Amygdala (tissue), 56 donors: ENCODE measurements at places on chromosomes 2 and 18.

DNA sequence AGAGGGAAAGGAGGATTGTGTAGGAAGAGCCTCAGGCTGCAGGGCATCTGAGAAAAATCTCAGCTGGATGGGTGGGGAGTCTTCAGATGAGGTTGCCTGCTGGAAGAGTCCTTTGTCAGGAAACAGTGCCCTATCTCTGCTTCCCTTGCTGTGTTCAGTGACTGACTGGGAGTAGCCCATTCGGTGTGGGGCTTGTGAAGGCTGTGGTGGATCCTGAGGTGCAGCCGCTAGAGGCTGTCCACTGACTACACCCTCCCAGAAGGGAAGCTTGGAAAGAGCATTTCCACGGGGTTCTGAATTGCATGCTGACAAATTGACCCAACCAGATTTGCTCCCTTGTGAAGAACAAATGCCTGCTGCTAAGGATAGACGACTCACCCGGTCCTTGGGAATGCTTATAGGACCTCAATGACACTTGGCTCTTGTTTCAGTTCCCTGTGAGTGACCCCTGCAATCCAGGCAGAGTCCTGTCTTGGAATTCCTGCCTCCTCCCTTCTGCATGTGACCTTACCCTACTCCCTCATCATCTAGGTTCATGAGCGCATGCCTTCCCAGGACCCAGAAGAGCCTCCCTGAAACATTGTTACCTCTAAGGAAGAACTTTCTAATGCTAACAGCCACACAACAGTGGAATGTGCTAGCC, 109.7 kb upstream of the FAM136A start:
- DNase-seq = no peak

DNA sequence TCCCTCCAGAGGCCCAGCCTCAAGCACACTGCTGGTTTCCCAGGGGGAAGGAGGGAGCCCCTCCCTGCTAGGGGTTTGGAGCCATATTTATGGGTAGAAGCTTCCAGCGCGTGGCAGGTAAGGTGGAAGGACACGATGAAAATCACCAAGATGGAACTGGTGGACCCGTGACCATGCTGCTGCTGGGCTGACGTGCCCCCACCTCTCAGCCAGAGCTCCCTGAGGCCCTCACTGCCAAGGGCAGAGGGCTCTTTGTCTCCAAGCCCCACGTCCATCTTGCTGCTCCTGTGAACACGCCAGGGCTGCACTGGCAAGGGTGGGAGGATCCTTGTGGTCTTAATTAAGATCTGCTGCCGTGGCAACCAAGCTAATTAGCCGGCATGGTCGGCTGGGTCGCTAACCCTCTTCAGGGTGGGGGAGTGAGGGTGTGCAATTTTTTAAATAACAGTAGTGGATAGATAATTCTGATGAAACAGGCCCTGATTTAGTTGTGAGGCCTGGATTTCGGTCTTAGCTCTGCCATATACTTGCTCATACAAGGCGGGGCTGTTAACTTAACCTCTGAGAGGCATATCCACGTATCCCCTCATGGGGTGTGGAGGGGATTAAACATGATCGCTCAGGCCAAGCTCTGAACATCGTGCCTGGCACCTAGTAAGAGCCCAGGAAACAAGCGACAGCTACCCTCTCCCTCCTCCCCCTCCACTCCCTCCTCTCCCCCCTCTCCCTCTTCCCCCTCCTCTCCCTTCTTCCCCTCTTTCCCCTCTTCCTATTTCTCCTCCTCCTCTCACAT, 232.8 kb downstream of the CELF4 start:
- DNase-seq = no peak

DNA sequence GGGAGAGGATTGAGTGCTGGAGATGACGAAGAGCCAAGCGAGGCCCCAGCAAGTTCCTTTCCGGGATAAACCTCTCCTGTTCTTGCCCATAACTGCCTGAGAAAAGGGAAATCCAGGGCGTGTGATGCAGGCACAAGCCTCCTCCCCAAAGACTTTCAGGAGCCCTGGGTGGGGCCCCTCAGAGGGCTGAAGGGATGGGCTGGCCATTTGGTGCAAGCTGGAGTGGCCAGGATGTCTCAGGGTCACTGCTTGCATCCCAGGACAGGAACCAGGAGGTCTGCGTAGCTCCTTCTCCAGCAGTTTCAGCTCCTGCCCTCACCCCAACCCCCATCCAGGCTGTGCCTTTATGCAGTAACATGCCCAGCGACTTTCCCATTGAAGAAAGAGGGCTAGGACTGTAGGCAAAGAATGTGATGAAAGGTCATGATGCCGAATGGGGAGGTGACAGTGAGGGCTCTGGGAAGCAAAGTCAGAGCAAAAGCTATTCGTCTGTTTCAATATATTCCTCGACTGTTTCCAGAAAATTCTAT, 80.2 kb downstream of the PXDN start:
- DNase-seq = no peak

DNA sequence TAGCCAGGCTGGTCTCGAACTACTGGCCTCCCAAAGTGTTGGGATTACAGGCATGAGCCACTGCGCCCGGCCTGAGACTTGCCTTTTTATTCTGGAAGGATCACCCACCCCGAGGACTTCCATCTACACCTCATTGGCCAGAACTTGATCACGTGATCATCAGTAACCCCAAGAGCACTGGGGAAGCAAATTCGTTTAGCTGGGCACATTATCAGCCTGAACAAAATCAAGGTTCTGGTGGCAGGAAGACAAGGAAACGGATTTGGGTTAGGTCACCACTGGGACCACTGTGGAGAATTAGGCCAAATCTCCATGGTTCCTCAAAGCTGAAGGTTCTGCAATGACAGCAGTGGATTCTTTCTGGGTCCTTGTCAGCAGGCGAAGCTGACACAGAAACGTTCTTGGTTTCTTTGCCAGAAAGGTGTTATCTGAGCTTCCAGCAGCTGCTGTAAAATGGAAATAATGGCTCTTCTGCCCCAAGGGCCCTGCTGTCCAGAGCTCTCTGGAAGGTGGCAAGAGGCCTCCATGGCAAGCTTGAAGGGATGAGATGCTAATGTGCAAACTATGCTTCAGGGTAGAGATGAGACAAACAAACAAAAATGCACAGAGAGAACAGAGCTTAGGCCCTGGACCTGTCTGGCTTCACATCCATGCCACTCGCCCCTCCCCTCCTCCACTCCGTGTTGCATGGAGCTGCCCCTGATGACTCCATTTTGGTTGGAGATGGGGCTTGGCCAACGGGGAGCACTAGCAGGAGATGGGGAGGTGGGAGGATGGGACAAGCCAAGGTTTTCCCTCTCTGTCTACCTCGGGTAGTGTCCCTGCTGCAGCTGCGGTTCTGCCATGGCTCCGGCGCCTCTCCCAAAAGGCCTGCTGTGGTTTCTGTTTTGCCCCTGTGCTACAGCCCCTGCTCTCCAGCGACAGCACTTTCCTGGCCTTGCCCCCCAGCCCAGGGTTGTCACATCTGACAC, 28.4 kb downstream of the TMEM177 start:
- no peak for DNase-seq

GRCh38 chr2:136128905-136129304, 11.0 kb upstream of the CXCR4 start:
- no peak for DNase-seq

GRCh38 chr2:220626603-220627002, 945.5 kb downstream of the EPHA4 start:
- no peak for DNase-seq

- no peak for DNase-seq
Measured at GRCh38 chr2:80238692-80239469, 65.7 kb downstream of the LRRTM1 start.

- DNase-seq = no peak
Measured at GRCh38 chr2:231942180-231942579, 16.0 kb upstream of the NPPC start.

DNA sequence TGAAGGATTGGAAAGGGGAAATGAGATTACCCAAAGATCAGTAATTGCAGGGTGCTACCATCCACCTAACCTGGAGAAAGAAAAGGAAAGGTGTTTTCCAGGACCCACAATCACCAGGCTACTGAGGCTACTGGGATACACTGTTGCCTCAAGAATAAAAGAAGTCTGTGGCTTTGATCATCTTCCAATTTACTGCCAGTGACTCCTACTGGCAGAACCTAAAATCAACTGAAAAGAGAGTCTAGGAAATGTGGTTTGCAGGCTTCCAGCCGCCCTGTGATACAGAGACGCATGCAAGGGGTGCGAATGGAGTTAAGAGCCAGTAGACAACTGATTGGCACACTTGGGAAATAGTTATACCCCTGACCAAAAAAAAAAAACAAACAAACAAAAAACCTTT, 16.6 kb upstream of the TTL start:
- DNase-seq = no peak

GRCh38 chr2:6793371-6793770, 72.3 kb downstream of the CMPK2 start:
- DNase-seq = no peak

DNA sequence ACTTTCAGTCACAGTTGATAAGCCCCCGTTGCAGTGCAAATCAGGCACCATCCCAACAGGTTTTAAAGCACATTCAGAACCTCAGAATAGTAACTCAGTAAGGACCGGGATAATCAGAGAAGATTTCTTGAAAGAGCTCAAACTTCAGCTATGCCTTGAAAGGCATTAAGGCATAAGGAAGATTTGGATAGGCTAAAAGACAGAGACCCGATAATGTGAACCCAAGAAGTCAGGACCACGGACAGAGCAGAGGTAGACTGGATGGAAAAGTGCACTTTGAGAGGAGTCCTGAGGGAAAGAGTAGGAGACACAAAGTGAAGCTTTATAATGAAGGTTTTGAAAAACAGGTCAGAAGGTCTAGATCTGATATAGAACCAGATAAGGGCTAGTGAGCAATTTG, 36.9 kb upstream of the KLF7 start:
- DNase-seq = no peak

- DNase-seq = no peak
Measured at GRCh38 chr18:53148123-53148522, 808.1 kb downstream of the DCC start.

DNA sequence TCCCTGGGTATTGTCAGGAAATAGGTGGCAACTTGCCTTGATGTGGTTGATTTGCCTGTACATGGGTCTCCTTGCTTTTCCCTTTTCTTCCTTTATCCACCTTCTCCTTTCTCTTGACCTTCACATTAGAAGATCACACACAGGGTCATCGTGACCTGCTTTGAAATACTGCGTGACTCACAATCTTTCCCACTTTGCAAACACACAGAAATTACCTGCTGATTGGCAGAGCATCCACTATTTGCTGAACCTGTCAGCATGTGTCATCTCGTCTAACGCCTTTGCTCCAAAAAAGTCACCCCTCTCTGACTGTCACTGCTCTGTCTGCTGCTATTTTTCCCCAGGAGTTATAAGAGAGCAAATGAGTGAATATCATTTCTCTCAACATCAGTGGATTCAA, 60.8 kb downstream of the MYO3B start:
- no peak for DNase-seq

DNA sequence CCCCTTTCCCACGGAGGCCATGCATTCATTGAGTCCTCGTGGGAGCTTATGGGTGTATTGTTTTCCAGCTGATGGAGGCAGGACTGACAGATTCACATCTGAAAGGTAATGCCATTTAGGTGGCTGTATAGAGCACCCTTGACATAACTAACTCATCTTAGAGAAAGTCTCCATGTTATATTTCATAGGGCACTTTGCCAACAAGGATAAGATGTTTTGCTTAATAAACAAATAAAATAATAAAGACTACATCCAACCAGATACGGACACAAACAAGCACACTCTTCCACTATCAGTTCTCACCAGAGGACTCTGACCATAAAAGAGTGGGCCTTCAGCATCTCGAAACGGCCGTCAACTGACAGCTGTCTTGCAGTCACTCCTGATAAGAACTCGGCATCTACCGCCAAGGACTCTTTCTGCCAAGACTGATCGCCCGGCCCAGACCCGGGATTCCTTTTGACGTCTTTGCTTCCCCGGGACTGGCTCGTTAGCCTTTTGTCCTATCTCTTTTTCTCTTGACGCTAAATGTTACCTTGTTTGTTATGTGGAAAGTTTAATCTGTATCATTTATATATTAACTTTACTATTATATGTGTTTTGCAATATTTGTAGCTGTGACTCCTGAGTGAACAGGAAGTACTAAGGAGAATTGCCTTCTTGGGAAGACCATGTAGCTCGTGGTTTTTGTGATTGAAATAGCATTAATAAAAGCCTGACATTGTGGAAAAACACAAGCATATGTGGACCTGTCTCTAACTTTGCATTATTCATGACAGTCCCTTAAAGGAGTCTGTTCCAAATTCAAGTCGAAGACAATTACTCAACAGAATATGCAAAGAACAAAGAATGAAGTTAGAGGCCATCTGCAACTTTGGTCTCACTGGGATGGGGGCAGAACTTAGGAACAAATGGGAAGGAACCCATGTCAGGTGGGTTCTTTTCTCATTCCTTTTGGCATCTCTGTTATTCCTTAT, 195.1 kb downstream of the LPIN1 start:
- no peak for DNase-seq

- no peak for DNase-seq
Measured at GRCh38 chr2:15940661-15941480, 521 bp downstream of the MYCN start.

GRCh38 chr2:29201979-29202378, 86.8 kb downstream of the CLIP4 start:
- no peak for DNase-seq

GRCh38 chr2:26195040-26195984, 22.4 kb downstream of the GAREM2 start:
- no peak for DNase-seq

- DNase-seq = no peak
Measured at GRCh38 chr2:153132418-153132817, 346.1 kb downstream of the RPRM start.

GRCh38 chr18:12750076-12750714, 47.4 kb downstream of the PSMG2 start:
- no peak for DNase-seq

GRCh38 chr2:234414596-234414995, 82.3 kb downstream of the ARL4C start:
- no peak for DNase-seq

- DNase-seq = no peak
Measured at GRCh38 chr2:8925411-8925810, 78.1 kb downstream of the MBOAT2 start.

DNA sequence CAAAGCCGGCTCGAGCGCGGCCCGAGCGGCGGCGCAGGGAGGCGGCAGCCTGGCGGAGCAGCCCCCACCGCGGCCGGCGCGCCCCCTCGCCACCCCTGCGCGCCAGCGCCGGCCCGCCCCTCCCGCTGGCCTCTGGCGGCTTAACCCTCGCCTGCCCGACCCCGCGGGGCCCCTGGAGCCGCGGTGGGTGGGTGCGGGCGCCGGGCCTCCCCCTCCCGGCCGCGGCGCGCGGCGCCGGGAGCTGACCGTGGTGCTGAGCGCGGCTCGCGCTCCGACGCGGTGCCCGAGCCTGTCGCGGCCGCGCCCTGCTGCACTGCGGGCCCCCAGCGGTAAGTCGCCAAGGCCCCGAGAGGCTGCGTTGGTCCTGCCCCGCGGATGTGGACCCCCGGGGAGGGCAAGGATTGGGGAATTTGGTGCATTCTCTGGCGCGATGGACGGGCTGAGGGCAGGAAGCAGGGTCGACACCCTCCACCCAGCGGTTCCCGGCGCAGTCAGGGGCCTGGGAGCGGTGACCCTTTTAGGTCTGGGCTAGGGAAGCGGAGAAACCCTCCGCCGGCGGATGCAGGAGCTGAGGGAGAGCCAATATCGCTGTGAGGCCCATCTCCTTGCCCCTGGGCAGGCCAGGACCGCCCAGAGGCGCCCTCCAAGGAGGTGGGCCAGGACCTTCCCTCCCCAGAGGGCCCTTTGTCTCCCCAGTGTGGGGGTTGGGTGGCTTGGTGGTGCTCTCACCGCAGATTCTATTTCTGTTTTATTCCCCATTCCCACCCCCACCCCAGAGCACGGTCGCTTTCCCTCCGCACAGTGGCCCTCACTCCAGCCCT, 923 bp downstream of the AMER3 start:
- no peak for DNase-seq
